ENCODE measurements at places on chromosomes 7 and 10.

GRCh38 chr7:88455696-88456095 lies 149.0 kb upstream of the STEAP4 start:
- DNase-seq: no peak

- no peak for DNase-seq
Observed at GRCh38 chr7:37015353-37016034, 291.2 kb upstream of the AOAH start.

DNA sequence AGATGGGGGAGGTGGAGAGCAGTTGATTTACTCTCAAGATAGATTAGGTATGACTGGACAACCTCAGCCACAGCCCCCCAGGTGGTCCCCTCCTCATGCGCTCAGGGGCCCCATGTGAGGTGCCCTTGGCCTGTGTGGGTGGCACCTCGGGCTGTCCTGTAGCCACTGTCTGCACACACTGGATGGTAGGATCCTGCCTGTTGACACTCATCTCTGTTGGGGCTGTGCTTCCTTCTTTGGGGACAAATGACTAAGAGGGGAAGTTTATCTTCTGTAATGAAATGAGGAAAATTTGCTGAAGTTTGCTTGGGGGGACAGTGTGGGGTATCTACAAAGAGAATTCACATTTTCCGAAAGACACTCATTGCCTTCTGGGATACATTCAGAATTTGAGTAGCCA lies 53.6 kb upstream of the ANTXRL start:
- no peak for DNase-seq

DNA sequence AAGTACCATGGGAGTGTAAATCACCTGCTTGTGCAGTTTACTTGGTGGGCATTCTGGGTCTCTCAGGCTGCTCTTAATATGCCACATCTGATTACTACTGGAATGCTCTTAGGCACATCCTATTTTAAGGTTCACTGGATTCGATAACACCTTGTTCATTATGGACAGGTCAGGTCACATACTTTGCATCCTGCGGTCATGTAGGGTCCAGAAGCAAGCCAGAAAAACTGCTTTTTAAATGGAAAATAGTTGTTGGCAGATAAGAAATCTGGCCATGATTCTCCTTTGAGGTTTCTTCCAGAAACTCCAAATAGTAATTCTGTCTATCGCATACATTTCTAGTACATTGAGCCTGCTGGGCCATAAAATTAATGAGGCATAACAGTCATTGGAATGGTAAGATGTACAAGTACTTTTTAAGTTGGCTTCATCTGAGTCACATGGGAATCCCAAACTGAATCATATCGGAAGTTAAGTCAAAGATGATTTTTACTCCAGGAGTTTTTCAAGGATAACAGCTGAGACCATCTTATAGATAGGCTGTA lies 371.9 kb downstream of the LRRTM3 start:
- DNase-seq: no peak

- no peak for DNase-seq
Observed at GRCh38 chr10:7857262-7857661, 39.0 kb downstream of the TAF3 start.

DNA sequence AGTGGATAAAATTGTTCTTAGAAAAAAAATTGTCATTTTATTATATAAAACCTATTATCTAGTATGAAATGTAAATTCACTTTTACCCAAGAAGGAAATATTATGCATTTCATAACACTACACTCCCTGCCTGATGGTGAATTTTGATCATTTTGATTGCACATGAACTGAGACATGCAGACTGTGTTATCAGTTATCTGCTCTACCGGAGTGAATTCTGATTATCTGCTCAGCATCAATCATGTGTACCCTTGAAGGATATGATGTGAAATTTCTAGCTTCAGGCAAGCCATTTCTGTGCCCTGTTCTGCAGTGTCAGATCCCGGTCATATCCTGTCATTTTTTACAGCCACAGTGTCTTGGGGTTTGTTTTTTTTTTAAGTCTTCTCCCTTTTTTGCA lies 85.0 kb upstream of the FGL2 start:
- DNase-seq: no peak

- DNase-seq: no peak
Observed at GRCh38 chr10:77405771-77406241, 231.8 kb downstream of the KCNMA1 start.

- DNase-seq: no peak
Observed at GRCh38 chr7:17069146-17069545, 187.4 kb upstream of the AGR3 start.

All from CD4-positive, alpha-beta T cell treated with Interleukin-4 for 4 hours (primary cell).